ENCODE measurements at places on chromosomes 12 and 14.

DNA sequence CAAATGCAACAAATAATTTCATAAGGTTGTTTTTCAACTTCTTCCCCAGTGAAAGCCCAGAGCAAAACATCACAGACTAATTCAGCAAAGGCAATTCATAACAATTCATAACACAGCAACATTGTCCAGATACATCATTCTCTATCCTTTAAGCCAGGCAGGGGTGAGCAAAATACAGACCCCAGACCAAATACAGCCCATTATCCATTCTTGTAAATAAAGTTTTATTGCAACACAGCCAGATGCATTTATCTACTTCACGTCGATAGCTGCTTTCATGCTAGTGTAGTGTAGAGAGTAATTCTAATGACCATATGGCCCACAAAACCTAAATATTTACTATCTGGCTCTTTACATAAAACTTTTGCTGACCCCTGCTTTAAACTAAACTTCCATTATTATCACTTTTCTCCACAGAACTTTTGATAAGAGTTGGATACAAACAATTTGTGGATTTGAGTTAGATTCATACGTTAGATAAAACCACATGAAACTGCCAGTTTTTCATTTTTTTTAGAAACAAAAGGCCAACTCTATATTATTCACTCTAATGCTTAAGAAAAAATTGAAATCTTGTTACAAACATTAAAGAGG is 174.4 kb downstream of the DUSP6 start:
- no peak for DNase-seq

GRCh38 chr14:52048116-52048515 is 20.7 kb downstream of the NID2 start:
- no peak for DNase-seq

- no peak for DNase-seq
Observed at GRCh38 chr12:53739214-53740129, 12.2 kb upstream of the CALCOCO1 start.

DNA sequence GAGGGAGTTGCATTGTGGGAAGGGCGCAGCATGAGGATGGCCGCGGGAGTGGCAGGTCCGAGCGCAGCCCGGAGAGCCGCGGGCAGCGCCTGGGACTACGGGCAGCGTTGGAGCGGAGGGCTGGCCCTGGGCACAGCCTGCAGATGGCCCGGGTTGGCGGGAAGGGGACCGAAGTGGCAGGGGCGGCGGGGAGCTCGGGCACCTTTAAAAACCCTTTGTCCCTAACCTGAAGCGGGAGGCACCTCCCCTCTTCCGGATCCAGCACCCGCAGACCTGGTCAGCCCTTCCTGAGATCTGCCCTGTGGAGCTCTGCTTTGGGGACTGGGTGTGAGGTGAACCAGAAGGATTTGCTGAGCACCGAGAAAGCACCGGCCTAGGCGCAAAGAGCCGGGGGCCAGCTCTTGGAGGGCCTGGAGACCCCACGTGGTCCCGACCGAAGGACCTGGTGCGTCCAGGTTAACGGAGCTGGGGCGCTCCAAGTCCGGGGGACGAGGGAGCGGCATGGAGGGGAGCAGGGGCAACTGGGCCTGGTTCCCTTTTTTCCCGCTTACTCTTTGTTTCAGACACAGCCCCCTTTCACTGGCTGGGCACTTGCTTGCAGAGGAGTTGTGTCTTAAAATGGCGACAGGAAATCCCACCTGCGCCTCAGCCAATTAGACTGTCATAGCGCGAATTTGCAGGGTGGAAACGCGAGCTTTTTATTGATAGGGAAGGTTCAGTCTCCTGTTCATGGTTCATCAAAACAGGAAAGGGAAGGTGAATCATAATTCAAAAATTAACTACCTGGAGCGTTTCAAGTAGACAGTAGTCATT is 792 bp upstream of the SLC38A1 start:
- DNase-seq: no peak

DNA sequence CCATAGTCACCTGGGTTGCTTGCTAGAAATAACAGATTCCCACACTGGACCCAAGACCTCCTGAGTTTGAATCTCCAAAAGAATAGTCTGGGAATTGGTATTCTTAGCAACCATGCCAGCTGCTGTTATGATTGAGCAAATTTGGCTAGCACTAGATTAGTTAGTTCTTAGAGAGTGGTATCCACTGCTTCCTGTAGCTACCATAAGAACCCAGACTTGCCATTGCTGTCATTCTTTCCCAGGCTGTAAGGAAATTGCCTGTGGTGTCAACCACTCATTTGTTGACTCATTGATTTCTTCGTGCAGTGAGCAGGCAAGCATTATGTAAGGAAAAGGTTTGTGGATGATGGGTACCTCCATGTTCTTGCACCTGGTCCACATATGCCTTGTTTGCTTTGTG is 201.8 kb upstream of the RGS6 start:
- DNase-seq: no peak

All from suprapubic skin (tissue), 4 donors.